ENCODE measurements at places on chromosomes 12 and 14. TPM values are rescaled to one million over a fixed set of nuclear protein-coding genes. Genes with fewer than 3 reads are reported as not detected.

- no peaks in the 10 kb centered on the region for H3K36me3 ChIP-seq
- H3K4me1 ChIP-seq, result no peaks in the 10 kb centered on the region
- no peak overlapping the region for H3K4me3 ChIP-seq
- H3K27me3 ChIP-seq, result no peaks in the 10 kb centered on the region
- no peak overlapping the region for H3K27ac ChIP-seq
These were observed 43.1 kb downstream of the DNAH10 start for GRCh38 chr12:123805173-123805572.

GRCh38 chr14:55533960-55534359 lies 46.0 kb upstream of the KTN1 start:
- no peak overlapping the region for H3K27ac ChIP-seq
- DNase-seq, result no peak
- no peaks in the 10 kb centered on the region for H3K27me3 ChIP-seq
- H3K4me1 ChIP-seq, result no peaks in the 10 kb centered on the region

The WIF1 gene
- 0.78 TPM for total RNA-seq

GRCh38 chr14:99203801-99204200 lies 68.2 kb downstream of the BCL11B start:
- no peaks in the 10 kb centered on the region for H3K4me1 ChIP-seq
- no peaks in the 10 kb centered on the region for H3K27me3 ChIP-seq
- no peaks in the 10 kb centered on the region for H3K36me3 ChIP-seq
- H3K4me3 ChIP-seq, result no peak overlapping the region

The CAPS2 gene
- total RNA-seq, result 3.6 TPM

- H3K36me3 ChIP-seq, result no peaks in the 10 kb centered on the region
- no peak overlapping the region for H3K4me3 ChIP-seq
- no peak overlapping the region for H3K27ac ChIP-seq
These were observed 3.8 kb upstream of the MYH7 start for GRCh38 chr14:23439107-23439835.

- no peaks in the 10 kb centered on the region for H3K27me3 ChIP-seq
- H3K4me1 ChIP-seq, result no peaks in the 10 kb centered on the region
- no peak overlapping the region for H3K4me3 ChIP-seq
These were observed 473.5 kb downstream of the ETNK1 start for GRCh38 chr12:23098517-23098916.

DNA sequence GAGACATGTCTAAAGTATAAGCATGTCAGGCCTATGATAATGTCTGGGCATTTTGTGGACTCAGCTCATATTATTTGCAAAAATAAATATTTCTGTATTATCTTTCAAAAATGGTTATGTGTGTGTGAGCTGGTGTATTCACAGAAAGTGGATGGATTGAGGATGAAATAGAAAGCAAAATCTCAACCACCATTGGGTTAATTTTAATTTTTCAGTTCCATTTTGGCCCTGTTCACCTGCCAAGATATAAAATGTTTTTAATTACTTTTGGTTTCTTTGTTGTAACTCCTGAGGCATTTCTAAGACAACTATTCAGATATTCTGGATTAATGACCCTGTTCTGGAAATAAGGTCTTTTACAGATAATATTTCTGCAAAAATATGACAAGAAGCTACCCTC lies 232.7 kb upstream of the PPFIA2 start:
- DNase-seq, result no peak
- no peak overlapping the region for H3K4me3 ChIP-seq
- H3K27me3 ChIP-seq, result no peaks in the 10 kb centered on the region
- no peaks in the 10 kb centered on the region for H3K36me3 ChIP-seq

- H3K36me3 ChIP-seq, result no peaks in the 10 kb centered on the region
- no peaks in the 10 kb centered on the region for H3K27me3 ChIP-seq
- no peak for DNase-seq
- no peak overlapping the region for H3K4me3 ChIP-seq
These were observed 15.5 kb upstream of the SMUG1 start for GRCh38 chr12:54204316-54204715.

DNA sequence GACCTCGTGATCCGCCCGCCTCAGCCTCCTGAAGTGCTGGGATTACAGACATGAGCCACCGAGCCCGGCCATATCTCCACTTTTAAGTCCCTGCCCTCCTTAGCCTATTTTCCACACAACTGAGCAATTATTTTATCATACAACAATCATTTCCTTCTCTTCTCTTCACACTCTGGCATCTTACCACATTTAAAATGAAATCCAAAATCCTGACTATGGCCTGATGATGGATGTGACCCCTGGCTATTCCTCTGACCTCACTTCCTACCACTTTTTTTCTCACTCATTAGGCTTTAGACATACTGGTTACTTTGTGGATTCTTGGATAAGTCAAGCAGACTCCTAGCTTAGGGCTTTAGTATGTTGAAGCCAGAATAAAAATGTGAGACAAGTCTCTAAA lies 21.9 kb upstream of the EID3 start:
- no peak overlapping the region for H3K4me3 ChIP-seq
- H3K4me1 ChIP-seq, result peaks cover 13% of the 10 kb centered on the region
- H3K36me3 ChIP-seq, result no peaks in the 10 kb centered on the region

Measured in body of pancreas (tissue), 4 donors.